ENCODE measurements at places on chromosomes 2 and 18.
A peak's percentile ranks its signal among the peaks of the same experiment; 100 is the strongest.

DNA sequence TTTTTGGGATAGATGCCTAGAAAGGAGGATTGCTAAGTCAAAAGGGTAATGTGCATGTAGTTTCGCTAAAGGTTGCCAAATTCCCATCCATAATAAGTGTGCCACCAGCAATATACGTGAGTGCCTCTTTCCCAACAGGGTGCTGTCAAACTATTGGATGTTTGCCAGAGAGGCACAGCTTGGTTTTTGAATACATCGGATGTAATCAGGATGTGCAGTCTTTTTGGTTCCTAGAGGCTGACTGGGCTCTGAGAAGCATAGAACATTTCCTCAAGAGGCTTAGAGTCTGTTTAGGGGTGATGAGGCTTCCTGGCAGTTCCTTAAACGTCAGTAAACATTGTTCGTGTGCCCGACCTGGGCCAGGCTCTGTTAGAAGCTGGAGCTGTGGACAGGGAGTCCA is 28.0 kb downstream of the AGAP1 start:
- no peak for DNase-seq

- no peak for DNase-seq
These were observed 67.8 kb downstream of the DIPK1C start for GRCh38 chr18:74389171-74389927.

DNA sequence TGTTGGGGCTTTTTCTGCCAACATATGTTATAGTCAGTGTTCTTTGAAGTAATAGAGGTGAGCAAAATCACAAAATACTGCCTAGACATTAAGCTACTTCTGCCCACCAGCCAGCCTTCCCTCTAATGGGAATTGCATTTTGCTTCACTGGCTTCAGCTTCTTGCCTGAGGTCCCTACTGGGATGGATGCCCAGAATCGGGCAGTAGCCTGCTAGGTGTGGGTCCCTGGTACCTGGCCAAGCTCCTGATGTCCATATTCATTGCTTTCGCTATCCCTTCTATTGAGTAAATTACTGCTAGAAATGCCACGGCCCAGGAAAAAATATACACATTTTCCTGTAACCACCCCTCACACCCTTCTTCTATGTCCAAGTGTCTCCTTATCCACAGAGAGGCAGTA is 27.0 kb downstream of the CRYGD start:
- no peak for DNase-seq

DNA sequence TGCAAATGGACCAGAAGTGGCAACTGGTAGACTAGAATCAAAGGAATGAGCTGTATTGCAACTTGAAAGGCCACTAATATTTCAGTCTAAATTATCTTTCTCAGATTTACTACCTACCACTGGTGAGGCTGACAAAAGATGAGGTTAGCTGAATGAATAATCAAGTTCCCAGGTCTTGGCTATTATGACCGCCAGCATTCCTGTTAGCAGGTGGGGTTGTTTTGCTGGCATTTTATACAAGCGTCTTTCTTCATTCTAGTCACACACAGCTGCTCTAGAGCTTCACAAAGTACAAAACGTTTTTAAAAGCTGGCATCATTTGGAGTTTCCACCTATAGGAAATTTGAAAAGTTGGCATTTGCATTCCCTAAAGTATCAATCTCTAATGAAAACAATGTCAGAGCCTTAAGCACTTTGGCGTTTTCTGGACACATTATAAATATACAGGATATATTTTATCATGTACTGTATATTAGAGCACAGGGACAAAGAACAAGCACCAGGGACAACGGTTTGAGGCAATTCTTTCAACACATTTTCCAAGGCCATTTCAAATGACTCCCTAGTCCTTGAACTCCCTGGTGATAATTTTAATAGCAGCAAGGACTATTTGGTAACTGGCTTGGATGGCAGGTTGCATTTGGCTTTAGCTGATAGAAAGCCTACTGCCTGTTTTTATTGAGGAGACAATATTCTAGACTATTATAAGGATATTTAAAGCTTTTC is 410.2 kb upstream of the CHST9 start:
- no peak for DNase-seq

DNA sequence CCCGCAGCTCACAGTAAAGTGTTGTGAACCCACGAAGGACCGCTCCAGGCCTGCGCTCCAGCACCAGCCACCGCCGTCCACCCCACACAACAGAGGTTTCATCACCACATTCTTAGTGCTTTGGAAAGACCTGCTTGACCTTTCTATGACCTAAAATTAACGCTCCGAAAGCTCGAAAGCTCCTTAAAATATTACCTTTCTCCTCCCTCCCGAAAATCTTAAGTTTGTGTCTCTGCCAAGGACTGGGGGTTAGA is 149.2 kb downstream of the TWIST2 start:
- no peak for DNase-seq

DNA sequence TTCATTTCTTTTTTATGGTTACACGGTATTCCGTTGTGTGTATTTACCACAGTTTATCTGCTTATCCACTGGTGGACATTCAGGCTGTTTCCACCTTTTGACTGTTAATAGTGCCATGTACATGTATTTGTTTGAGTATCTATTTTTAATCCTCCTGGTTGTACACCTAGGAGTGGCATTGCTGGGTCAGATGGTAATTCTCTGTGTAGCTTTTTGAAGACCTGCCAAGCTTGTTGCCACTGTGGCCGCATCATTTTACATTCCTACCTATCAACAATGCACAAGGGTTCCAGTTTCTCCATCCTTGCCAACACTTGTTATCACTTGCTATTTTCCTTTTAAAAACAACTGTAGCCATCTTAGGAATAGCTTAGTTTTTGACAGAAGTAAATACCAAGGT is 13.3 kb downstream of the MPHOSPH10 start:
- no peak for DNase-seq

- DNase-seq: no peak
These were observed 147.2 kb upstream of the SPATS2L start for GRCh38 chr2:200159357-200159707.

GRCh38 chr2:96396095-96396494 is 60.5 kb downstream of the NCAPH start:
- DNase-seq: no peak

- no peak for DNase-seq
These were observed 102.8 kb upstream of the ZNF521 start for GRCh38 chr18:25454730-25455129.

DNA sequence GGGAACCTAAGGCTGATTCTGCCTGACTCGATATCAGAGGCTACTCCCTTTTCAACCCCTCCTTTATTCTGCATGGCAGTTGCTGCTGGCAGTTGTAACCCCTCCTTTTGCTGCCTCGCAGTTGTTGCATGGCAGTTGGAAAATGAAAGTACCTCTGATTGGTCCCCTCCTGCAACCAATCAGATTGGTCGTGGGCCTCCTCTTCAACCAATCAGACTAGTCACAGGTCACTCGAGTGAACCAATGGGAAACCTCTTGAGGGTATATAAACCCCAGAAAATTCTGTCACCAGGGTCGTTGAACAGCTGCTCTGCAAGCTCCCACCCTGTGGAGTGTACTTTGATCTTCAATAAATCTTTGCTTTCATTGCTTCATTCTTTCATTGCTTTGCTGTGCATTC is 294.3 kb upstream of the SLC8A1 start:
- DNase-seq: no peak

DNA sequence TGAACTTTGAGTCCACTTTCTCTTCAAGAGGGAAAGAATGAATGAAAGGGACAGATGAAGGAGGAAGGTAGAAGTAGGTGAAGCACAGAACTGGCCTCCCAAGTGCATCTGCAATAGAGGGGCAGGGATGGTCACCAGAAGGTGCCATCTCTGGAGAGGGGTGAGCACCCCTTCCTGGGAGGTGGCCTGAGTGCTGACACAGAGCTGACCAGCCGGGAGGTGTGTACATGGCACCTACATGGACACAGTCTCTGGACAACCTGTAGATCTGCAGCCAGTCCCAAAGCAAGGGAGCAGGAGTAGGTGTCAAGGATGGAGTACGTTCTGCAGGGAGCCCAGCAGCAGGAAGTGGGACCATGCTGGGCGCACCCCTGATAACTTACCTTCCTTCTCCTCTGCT is 83.2 kb downstream of the TFCP2L1 start:
- DNase-seq: no peak

GRCh38 chr2:100784681-100785080 is 35.3 kb upstream of the NPAS2 start:
- DNase-seq: no peak

GRCh38 chr2:21118302-21118920 is 5.4 kb upstream of the TDRD15 start:
- no peak for DNase-seq

- DNase-seq: no peak
These were observed 250.0 kb downstream of the SOX11 start for GRCh38 chr2:5942204-5942603.

DNA sequence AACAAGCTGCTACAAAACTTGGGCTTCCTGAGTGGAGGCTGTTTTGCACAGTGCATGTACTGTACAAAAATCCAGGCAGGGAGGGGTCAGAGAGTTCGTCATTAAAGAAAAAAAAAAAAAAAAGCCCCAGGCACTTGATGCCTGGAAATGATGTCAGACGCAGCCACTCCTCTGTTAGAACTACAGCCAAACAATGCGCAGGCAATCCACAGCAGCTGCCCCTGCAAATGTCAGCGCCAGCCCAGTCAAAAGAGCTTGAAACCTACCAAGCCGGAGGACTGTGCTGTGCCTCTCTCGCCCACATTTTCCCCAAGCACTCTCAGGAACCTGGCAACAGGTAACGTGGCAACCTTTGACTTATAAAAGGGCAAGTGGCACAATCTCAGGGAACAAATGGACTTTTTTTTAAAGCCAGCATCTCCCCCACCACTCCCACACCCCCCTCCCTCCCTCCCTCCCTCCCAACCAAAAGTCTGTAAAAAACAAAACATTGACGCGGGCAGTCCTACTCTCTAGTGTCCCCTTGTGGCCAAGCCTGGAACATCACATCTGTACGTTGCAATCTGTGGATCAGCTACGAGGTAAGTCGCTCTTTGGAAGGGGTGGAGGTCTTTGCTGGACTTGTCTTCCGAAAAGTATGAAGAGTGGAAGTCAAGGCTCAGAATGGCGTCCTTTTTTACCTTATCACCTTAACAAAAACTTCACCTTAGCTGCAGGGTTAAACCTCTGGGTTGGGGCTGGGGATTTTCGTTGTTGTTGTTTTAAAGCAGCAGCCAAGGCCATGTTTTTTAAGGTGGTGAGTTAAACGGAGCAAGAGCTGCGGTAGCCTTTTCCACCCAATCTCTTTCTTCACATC is 144.2 kb downstream of the TGIF1 start:
- peak; percentile 86 for DNase-seq

- DNase-seq: no peak
These were observed 40.5 kb upstream of the POLE4 start for GRCh38 chr2:74917702-74918619.

DNA sequence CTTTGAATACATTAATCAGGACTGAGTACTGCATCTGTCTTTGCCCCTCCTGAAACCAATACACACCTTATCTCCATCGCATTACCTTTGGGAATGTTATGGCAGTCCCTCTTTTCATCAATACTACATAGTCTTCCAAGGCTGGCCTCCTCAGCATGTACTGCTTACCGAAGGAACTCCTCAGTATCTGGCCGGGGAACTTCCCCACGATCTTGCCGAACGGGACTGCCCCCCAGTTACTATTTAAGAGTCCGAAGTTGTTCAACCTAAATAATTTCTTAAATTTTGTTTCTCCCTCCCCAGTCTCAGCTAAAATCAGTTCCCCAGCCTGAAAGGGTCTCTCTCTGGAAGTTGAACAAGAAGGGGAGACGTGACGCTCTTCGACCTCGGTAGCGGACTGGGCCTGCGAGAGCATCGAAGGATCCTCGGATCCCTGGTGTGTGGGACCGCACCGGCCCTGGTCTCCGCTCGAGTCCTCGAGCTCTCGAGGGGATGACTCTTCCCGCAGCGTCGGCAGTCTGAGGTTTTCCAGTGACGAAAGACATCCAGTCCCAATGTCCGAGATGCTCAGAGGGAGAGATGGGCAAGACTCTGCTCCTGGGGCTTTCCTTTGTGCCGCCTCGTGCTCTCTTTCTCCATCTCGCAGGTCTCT is 489 bp downstream of the TRMT61B start:
- DNase-seq: no peak

GRCh38 chr2:114769110-114769509 is 326.7 kb downstream of the DPP10 start:
- no peak for DNase-seq

DNA sequence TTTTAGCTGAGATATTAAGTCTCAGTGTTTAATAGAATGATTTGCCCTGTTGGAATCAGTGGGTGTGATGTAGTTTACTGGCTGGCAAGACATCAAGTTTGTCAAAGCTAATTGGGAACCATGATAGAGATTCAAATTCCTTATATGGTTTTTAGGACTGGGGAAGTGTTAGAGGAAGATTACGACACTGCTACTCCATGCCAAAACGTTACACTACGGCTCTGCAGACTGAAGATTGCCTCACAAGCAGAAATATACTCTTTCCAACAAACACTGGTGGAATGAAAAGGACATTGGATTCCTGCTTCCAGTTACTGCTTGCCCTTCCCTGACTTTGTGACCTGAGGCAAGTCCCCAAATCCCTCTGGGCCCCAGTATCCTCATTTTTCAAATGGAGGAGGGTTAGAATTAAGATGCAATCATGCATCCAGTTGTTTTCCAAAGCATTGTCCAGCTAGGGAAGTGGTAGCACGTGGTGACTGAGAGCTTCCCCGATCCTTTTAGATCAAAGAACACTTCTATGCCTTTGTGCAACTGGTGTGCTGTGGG is 147.6 kb downstream of the CDC42EP3 start:
- no peak for DNase-seq

GRCh38 chr2:146461068-146461467 is 1383.8 kb upstream of the ACVR2A start:
- no peak for DNase-seq

DNA sequence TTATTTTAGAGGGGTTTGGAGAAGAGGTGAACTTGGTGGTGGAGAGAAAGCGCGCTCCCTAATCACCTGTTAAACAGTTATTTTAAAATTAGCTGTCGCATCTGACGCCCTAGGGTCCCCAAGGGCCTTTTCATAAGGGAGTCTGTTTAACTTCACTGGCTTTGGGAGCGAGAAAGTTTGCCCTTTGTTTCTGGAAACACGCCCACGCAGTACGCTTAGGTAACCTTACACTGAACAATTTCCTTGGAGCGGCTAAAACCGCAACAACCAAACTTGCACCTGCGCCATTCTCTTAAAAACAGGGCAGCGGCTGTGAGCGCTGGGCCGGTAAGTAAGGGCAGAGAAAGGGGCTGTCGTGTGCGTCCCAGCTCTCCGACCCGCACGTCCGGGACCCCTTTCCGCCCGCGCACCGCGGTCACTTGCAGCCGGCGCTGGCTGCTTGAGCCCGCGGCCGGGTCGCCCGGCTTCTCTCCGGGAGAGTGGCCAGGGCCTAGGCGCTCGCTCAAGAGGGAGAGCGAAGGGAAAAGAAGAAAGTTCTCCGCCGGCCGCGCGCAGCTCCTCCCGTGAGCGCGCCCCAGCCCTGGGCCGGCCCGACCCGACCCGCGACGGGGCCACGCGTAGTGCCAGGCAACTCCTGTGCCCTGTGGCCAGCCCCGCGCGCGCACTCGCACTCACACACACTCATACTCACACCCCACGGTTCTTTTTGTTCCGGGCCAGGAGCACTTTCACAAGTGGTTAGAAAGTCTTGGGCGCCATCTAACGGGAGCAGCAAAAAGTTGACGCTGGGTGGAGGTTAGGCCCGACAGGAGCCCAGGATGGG is 19.2 kb downstream of the POU3F3 start:
- peak; percentile 86 for DNase-seq

All from caudate nucleus (tissue), 63 donors.